ENCODE measurements at places on chromosomes 16 and 17. TPM values are rescaled to one million over a fixed set of nuclear protein-coding genes. Genes with fewer than 3 reads are reported as not detected.

DNA sequence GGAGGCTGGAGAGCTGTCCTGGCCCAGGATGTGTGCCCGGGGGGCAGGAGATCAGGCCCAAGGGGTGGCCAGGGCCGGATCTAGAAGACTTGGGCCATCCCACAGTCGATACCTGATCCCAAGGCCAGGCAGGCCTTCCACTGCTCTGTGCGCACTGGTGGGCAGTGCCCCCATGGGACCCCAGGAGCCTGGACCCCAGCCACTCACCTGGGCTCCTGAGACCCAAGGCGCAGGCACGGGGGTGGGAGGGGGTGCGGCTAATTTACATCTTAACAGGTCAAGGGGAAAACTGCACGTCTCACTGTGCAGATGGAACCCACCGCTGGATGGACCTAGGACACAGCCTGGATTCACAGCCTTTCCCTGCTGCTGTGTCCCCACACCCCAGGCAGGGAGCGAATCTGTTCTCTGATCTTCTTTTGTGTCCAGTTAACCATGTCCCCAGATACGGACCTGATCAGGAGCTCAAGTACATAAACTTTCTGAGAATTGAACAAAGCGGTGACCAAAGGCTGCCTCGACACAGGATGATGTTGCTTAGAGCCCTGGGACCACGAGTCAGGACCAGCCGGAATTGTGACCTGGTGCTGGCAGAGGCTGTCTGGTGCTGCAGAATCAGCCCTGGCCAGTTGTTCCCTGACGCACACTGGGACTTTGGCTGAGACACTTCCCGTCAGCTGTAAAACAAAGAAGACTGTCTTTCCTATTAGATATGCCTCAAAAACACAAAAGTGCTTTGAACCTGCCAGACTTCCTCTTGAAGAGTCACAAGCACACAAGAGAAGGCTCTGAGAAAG lies 60.6 kb downstream of the TNFRSF13B start:
- no peak overlapping the region for H3K27ac ChIP-seq
- H3K4me3 ChIP-seq = no peak overlapping the region
- H3K4me1 ChIP-seq = no peaks in the 10 kb centered on the region

DNA sequence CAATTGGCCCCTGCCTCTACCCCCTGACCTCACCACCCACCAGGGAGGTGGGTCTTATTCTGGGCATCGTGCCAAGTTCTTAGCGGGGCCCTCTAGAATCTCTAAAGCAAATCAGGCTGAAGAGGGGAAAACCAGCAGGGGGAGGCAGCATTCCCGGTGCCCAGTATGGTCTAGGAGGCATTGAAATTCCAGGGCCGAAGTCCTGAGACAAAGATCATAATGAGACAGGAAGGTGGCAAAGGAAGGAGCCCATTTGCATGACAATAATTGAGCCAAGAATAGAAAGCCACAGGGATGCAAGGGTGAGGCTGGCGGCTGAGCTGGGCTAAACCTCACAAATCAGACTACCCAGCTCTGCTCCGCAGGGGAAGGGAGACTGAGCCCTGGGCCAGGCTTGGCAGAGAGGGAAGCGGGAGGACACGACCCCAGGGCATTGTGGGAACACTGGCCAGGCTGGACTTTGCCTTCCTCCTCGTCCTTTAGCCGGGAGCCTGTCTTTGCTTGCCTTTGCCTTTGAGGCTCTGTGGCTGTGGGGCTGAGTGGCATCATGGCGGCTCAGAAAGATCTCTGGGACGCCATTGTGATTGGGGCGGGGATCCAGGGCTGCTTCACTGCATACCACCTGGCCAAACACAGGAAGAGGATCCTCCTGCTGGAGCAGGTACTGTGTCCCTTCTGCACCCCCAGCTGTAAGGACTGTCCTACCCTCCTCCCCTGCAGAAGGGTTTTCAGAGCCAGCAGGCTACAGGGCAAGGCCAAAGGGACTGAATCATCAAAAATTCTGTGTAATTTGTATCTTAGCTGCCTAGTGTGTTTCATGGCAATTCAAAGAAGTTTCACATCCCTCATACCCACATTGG lies at the start of gene PIPOX:
TSS of gene PIPOX (plus strand) at position 463 of the 860 bp plus-strand sequence. CDS start at position 548, 85 bp downstream.
- peak; percentile 62 for DNase-seq
- no peak within 1 kb of the TSS for H3K4me3 ChIP-seq
- H3K27ac ChIP-seq = no peak within 1 kb of the TSS
- no peaks in the 10 kb centered on the region for H3K27me3 ChIP-seq
- H3K36me3 ChIP-seq = no peaks in the 10 kb centered on the region

- no peaks in the 10 kb centered on the region for H3K36me3 ChIP-seq
- H3K4me1 ChIP-seq = no peaks in the 10 kb centered on the region
- no peak for DNase-seq
- no peak overlapping the region for H3K4me3 ChIP-seq
- H3K27me3 ChIP-seq = no peaks in the 10 kb centered on the region
- no peak overlapping the region for H3K27ac ChIP-seq
Observed at GRCh38 chr17:65759532-65759931, 198.1 kb upstream of the AXIN2 start.

GRCh38 chr16:87571868-87572244 lies 30.5 kb upstream of the JPH3 start:
- no peak overlapping the region for H3K4me3 ChIP-seq
- no peak for DNase-seq
- no peaks in the 10 kb centered on the region for H3K36me3 ChIP-seq

DNA sequence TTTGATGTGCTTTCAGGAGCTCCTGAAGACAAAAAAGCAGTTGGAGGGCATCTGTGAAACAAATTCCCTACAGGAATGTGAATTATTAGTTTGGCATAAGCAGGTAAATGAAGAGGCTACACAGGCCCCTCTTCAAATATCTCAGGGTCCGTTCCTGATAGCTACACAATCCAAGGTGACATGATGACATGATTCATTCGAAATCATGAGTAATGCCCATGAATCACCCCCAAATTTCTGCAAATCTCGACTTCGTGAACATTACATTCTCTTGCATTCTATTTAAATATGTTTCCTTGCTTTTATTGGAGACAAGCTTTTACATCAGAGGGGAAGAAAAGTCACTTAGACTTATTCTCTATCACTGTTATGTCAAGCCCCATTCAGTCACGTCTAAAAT lies 22.3 kb downstream of the GAN start:
- no peak overlapping the region for H3K4me3 ChIP-seq
- H3K4me1 ChIP-seq = no peaks in the 10 kb centered on the region
- no peaks in the 10 kb centered on the region for H3K36me3 ChIP-seq
- no peak overlapping the region for H3K27ac ChIP-seq
- no peaks in the 10 kb centered on the region for H3K27me3 ChIP-seq

The WSCD1 gene
- not detected for total RNA-seq

The NPIPA2 gene
- not detected for total RNA-seq
